ENCODE measurements at places on chromosomes 16 and 17.

DNA sequence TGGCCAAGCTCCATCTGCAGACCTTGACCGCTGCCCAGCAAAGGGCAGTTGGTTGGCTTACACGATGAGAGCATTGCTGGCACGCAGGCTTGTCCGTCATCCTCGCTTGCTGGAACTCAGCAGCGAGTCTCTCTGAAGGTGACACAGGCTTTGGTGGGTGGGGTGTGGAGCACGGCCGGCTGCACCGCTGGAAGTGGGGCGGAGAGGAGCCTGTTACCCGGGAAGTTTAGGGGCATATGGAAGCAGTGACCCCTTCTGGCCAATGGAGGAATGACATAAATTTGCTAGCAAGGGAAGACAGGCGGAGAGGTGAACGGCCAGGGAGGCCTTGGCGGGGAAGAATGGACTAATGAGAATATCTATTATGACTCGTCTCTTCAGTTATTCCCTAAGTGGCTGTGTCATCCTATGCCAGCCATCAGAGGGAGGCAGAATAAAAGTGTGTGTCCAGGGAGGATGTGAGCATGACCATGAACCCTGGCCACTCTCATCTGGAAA, 65.9 kb upstream of the SDK2 start:
- peak; percentile 90 for DNase-seq

DNA sequence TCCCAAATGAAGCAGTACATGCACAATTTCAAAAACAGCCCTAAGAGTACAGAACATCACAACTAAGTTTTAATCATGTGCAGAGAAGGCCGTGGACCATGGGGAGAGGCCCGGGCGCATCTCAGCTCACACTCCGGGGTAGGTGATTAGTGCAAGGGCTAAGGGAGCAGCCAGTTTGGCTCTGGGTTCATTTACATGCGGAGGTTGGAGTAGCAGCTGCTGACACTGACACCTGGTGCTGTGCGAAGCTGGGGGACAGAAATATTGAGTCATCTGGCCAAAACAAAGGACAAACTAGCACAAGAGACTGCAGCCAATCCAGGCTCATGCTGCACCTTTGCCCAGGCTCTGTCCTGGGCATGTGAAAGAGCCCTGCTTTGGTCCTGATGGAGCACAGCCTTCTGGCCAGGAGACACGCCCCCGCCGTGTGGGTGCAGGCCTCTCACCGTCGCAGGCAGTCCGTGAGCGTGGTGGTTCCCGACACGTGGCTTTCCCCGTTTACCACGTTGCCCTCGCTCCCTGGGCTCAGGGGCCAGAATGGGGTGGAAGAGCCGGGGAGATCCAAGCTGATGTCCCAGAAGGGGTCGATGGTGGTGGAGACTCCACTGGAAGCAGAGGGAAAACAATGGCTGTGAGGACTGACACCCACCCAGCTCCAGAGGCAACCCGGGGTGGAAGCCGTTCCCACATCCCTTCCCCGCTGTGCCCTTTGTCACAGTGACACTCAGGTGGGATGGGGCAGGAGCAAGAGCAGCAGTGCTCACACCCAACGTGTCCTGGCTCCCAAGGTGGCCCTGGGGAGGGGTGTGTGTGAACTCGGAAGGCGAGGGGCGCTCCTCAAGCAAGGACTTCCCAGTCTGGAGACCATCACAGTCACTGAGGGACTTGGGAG, 31.9 kb downstream of the USP22 start:
- DNase-seq = no peak

GRCh38 chr17:9895923-9896322, 9.1 kb downstream of the RCVRN start:
- no peak for DNase-seq

- no peak for DNase-seq
Observed at GRCh38 chr16:2147378-2147777, 1.0 kb upstream of the RAB26 start.

DNA sequence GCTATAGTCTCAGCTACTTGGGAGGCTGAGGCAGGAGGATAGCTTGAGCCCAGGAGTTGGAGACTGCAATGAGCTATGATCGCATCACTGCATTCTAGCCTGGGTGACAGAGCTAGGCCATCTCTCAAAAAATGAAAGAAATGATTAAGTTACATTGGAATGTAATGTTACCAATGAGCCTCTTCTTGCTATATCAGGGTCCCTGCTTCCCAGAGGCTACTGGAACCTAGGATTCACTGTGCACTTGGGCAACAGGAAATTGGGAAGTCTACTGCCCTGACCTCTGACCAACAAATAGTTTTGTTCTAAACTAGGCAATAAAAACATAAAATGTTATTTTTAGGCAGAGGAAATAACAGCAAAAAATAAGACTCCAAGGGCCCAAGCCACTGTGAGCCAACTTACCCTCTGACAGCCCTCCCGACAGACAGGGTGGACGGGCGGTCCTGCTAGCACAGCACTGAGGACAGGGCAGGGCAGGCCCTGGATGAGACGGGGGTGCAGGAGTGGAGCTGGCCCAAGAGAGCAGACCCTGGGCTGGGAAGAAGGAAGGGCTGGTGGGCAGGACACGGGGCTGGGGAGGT, 27.5 kb downstream of the NSMCE1 start:
- no peak for DNase-seq

GRCh38 chr16:30903002-30903401, 6.6 kb downstream of the CTF1 start:
- no peak for DNase-seq

- no peak for DNase-seq
Observed at GRCh38 chr16:85347213-85347591, 234.9 kb upstream of the CIBAR2 start.

- no peak for DNase-seq
Observed at GRCh38 chr17:29091606-29092289, 48.8 kb downstream of the PIPOX start.

GRCh38 chr17:77640916-77641605, 317.4 kb upstream of the TNRC6C start:
- no peak for DNase-seq

DNA sequence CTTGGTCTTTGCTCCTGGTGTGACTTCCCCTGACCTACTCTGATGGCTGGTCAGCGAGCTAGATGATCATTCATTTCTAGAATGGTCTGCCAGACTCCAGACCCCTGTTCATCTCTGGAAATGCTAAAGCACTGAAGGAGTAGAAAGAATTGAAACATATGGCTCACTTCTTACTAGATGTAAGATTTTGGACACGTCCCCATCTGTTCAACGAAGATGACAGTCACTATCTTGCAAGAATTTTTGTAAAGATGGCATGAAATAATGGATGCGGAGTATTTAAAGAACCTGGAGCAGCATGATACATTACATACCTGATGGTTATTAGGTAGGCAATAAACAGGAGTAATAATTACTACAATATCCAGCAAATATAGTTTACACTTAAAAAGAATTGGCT, 252.7 kb upstream of the SDK2 start:
- no peak for DNase-seq

GRCh38 chr17:22300731-22301352, 608.5 kb downstream of the KCNJ18 start:
- DNase-seq = no peak

DNA sequence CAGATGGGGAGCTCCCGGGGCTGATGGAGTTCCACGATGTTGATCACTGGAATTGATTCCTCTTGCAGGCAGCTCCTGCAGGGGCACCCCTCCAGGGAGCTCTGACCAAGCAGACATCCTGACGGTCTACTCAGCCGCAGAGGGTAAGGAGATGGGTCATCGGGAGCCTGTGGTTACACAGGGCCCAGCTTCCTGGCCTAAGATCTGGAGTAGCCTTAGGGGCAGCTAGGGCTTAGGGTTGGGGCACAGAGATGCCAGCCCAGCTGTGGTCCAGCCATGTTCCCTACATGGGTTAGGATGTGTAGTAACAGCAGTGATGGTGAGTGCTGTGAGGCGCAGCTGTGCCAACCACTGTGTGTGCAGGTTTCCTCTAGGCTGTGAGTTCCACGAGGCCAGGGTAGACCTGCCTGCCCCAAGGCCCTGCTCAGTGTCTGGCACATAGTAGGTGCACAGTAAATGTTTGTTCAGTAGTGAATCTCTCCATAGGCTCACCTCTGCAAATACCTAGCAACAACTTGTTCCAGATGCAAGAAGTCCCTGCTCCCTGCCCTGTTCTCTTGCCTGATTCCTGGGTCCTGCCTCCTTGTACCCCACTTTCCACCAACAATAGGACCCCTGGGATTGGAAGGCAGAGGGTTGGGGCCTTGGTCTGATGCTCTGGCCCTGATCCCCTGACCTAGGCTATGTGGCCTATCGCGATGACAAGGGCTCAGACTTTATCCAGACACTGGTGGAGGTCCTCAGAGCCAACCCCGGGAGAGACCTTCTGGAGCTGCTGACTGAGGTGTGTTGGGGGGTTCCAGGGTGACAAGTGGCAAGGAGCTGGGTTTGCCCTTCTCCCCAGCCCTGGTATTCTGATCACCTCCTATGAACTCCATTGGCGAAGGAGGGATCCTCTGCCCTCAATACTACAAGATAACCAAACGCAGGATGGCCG, 13.7 kb downstream of the ZNF213 start:
- no peak for DNase-seq

DNA sequence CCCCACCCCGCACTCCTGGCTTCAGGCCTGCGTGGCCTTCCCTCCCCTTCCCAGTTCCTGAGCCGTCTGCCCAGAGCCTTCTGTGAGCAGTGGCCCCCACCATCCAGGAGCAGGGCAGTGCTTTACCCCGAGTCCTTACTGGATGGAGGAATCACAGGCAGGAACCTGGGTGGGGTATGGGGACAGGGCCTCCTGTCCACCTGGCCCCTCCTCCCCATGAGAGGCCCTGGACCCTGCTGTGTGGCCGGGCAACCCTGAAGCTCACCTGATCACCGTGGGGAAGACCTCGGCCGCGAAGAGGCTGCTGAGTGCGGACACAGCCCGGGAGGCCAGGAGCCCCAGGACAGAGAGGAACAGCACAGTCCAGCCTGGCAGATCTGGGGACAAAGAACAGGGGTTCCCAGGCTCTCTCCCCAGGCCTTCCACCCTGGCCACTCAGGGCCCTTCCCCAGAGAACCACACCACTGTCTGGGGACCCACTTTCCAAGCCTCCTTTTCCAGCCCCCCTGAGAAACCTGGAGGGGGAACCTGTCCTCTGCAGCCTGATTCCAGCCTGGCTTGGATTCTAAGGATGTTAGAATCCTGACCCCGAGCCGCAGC, 3.2 kb downstream of the SLC22A31 start:
- no peak for DNase-seq

DNA sequence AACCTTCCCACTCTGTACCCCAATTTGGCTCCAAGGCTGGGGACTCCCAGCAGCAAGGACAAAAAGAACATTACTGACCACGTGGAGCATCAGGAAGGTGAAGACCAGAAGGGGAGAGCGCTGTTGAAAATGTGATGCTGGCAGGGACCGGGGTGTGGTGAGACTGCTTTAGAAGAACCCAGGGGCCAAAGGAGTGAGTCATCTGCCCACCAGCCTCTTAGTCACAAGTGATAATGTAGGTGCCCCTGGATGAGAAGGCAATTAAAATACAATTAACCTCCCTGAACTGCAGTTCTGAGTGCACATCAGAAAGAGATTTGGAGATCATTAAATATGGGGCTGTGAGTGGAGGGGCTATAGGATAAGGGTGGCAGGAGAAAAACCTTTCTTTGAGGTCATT, 366.6 kb upstream of the CCL2 start:
- no peak for DNase-seq

- no peak for DNase-seq
Observed at GRCh38 chr17:17058304-17058703, 16.0 kb downstream of the MPRIP start.

- DNase-seq = no peak
Observed at GRCh38 chr16:68126395-68126794, 41.2 kb downstream of the NFATC3 start.

DNA sequence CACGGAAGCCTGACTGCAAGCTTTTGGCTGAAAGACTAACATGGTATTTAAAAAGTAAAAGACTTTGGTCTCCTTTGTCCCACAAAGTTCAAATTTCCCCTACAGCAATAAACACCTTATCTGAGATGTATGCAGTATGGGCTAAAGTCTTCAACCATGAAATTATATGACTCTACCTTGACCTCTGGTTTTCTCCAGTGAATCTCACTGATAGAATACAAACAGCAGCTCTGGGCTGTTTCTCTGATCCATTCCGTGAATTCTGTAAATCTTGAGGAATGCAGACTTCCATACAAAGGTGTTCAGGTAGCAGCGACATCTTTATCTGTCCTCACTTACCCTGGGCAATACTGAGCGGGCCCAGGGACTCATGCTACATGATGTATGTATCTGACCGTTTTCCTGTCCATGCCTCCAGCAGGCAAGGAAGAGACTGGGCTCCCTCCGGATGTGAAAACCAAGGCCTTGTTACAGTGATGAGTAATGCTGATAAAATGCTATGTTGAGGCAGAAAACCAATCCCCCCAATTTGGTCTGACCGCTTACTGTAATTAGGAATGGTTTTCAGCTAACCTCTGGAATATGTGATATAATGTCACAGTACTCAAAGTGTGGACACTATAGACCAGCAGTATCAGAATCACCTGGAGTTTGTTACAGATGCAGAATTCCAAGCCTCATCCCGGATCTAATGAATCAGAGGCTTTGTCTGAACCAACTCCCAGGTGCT, 589.8 kb downstream of the HS3ST4 start:
- DNase-seq = no peak

- no peak for DNase-seq
Observed at GRCh38 chr16:55660828-55661227, 5.0 kb downstream of the SLC6A2 start.

DNA sequence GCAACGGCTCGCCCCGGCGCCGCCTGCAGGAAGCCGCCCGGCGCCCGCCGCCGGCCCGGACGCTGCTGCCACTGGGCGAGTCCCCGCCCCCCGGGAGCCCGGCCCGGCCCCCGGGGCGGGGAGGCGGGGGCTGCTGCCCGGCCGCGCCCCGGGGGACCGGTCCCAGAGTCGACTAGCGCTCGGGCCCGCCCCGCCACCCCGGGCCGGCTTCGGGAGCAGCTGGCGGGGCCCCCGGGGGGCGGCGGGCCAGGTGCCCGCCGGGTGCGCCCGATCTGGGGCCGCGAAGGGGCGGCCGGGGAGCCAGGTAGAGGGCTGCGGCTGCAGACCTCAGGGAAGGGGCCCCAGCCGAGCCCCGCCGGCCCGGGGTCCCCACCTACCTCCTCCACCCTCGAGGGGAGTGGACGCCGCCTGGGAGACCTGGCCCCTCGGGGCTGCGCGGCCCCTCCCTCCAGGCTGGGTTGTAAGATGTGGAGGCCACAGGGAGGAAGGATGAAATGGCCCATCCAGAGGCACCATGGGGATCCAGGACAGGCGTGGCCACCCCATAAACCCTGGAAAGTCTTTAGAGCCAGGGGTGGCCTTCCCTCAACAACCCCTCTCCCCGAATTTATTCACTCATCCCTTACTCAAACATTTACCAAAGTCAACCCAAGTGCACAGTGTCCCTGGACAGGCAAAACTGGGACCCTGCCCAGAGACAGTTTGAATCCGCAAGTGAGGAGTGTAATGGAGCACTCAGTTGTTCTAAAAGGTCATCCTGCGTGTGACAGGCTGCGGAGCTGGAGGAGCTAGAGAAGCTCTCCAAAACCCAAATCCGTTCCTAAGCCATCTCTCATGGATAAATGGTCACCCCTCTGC, at the start of gene CDYL2:
Gene CDYL2, minus strand, starts transcription at position 73 of the 858 bp plus-strand sequence. CDS start 425 bp downstream, outside the sequence.
- no peak for DNase-seq

GRCh38 chr17:12631076-12631475, 34.6 kb upstream of the MYOCD start:
- DNase-seq = no peak
